ENCODE measurements at places on chromosomes 11 and 22.

DNA sequence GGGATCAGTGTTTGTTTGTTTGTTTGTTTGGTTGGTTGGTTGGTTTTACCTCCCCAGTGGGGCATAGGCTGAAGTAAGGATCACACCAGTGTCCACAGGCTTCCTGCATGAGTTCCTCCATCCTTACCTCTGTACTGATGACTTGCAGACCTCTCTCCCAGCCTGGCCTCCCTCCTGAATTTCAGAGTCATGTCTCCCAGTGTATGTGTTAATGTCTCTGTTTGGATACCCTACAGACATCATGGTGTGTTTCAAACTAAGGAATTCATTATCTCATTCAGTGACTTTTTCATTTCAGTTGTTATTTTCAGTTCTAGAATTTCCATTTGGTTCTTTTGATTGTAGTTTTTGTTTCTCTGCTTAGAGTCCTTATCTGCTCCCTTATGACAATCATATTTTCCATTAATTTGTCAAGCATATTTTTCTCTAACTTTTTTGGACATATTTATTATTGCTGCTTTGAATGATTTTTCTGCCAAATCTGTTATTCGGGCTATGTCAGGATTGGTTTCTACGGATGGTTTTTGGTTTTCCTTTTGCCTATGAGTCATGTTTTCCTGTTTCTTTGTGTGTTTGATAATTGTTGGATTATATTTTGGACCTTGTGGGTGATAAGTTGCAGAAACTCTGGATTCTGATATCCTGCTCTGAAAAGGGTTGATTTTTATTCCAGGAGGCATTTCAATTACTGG is 23.6 kb downstream of the MYEOV start:
- DNase-seq: no peak

DNA sequence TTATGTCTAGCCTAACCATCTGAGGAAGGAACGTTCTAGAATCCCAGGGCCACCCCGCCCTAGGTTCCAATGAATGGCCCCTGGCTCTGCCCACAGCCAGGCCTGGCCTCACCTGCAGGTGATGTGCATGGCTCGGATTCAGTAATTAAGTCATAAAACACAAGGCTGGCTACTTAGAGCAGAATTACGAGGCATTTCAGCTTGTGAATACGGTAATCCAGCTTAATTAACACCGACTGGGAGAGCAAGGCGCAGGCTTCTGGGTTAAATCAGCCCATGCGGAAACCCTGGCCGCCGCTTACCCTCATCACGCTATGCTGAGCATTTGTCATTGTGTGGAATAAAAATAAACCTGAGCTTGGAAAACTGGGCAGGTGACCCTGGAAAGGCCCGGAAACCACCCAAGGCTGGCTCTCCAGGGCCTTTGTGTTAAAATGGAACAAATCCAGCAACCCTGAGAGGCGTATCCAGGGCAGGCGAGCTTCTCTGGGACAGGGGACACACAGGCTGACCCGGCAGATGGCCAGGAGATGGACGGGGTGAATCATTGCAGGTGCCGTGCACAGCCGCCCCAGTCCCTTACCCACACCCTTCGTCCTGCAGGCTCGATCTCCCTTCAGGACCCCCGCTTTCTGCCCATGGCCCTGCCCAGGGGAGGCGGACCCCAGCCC is 220.2 kb downstream of the CTTN start:
- no peak for DNase-seq

GRCh38 chr11:81839976-81840375 is 893.7 kb downstream of the FAM181B start:
- DNase-seq: no peak

DNA sequence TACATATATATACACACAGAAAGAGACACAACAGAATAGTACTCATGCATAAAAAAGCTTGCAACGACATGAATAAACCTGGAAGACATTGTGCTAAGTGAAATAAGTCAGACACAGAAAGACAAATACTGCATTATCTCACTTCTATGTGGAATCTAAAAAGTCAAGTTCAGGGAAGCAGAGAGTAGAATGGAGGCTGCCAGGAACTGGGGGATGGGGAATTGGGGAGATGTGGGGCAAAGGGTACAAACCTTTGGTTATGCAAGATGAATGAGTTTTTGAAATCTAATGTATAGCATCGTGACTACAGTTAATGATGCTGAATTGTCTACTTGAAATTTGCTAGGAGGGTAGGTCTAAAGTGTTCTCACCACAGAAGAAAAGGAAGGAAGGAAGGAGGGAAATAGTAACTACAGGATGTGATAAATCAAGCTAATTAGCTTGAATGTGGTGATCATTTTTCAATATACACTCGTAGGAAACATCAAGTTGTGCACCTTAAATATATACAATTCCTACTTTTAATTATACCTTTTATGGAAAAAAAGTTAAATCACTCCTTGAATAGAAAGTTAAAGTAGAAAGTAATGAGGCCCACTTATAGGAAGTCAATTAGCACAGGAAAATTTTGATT is 33.8 kb downstream of the MMP13 start:
- DNase-seq: no peak

DNA sequence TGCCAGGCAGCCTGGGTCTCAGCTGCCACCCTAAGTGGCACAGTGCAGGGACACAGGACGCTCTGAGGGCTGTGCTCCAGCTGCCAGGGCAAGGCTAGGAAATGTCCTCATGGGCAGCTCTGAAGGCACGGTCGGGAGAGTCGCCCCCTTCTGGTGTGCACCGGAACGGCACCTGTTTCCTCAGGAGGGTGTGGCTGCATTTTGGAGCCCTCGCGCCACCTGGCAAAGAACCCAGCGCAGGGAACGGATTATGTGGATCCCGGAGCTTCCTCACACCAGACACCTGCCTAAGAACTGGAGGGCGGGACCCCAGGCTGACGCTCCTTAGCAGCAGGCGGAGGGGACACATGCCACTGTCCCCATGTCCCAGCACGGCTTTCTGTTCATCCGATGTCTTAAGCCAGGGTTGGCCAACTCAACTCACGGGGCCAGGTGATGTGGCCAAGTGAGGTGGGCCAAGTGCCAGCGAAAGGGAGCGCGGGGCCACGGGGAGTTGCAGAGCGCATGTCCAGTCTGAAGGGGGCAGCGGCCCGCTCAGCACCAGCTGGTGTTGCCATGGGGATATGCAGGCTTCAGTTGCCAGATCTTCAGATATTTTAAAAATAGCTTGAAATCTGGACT is 5.1 kb upstream of the SLC22A8 start:
- no peak for DNase-seq

DNA sequence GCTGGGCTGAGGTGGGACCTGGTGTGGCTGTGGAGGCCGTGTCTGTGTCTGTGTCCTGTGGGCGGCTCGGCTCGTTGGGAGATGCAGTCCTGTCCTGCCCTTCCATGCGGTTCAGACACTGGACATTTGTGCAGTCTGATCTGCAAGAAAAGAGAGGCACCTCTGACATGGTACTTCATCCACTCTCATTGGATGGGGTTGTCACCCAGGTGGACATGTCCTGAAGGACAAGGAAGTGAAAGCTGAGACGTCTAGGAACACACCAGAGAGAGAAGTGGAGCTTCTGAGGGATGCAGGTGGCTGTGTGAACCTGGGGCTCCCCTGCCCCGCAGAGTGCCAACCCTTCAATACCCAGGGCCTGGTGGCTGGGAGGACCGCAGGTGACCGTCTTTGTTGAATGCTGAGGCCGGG is 18.4 kb downstream of the TBX1 start:
- no peak for DNase-seq

DNA sequence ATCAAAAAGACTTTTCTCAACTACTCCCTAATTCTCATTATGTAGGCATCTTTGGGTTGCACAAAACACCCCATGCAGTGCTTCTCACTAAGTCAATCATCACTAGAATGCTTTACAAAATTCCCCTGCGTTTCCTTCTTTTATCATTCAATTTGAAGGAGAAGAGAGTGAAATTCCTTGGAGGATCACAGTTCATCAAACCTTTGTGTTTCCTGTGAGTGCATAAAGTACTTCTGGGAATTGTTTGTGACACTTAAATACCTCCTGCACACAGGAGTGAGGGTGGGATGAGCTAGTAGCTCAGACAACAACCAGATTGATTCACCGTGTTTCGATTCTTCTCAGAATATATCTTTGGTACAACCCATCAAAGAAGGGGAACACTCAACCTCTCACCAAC is 3.7 kb upstream of the OR5AR1 start:
- no peak for DNase-seq

DNA sequence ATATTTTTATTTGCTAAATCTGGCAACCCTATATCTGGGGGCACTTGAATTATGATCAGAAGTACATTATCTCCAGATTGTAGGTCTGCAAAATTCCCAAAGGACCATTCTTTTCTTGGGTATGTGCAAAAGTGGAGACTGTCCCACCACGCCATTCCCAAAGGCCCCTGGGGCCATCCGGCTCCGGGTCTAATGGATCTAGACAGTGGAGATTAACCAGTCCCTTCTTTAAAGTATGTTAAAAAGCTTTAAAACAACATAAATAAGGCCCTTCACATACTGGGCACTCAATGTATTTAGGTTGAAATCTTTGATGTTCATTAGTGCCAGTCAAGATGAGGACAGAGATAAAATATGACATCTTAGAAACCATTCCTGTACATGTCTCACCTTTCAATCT is 124.1 kb downstream of the MAML2 start:
- no peak for DNase-seq

- no peak for DNase-seq
Measured at GRCh38 chr11:42762348-42762747, 549.4 kb upstream of the API5 start.

DNA sequence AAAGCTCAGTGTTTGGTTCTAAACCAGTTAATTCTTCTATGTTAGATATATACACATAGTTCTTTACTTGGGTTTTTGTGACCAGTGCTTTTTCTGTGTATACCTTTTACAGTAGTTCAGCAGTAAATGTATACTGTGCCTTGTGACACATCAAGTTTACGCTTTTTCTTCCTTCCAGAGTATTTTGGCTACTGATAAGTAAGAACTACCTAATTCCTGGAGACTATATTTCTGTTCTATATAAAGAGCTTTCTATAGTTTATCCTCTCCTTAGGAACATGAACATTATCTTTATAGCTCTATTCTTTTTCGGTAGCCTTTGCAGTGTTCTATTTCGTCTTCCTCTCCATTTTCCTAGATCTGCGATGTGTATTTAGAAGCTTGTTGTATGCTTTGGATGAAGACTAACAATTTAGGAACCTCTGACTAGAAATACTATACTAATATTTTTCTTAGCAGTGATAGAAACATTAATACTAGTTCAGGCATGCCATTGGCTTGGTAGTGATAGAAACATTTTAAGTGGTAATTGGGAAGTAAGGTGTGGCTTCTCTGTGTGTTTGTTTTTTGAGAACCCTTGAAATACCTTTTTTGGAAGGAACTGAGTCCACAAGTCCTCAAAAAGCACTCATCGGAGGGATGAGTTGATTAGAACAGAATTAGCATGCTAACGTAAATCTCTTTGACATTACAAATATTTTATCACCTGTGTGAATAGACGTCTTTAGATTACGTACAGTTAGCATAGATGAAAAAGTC is 74.6 kb downstream of the ARHGEF12 start:
- no peak for DNase-seq

- no peak for DNase-seq
Measured at GRCh38 chr11:15909937-15910598, 446.3 kb downstream of the SOX6 start.

DNA sequence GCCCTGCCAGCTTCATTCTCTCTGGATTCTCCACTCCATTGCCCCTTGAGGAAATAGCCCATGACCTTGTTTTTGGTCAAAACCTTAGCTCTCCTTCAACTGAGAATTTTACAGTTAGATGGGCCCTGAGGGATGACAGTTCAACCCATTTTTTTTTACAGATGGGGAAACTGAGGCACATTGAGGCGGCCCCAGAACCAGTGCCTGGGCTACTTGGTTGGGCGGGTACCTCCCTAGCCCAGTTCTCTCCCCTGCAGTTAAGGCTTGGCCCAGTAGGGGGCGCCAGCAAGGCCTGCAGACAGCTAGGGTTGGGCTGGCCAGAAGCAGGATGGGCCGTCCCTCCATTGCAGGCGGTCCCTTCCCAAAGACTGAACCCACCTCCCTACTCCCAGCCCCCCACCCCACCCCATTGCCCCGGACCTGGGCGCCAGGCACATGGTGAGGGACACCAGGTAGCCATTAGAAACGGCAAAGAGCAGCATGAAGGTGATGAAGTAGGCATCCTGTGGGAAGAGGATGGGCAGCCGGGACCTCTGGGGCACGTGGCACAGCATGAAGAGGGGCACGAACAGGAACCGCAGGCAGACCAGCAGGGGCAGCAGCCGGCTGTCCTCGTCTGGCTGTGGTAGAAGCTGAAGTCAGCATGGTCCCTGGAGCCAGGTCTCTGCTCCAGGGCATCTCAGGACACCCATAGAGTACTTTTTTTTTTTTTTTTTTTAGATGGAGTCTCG is 7.6 kb downstream of the SLC29A2 start:
- no peak for DNase-seq

Data from non-pigmented ciliary epithelial cell (primary cell).